ENCODE measurements at places on chromosomes 11 and 22. TPM values are rescaled to one million over a fixed set of nuclear protein-coding genes. Genes with fewer than 3 reads are reported as not detected.

The MGAT3 gene
- not detected for total RNA-seq

The PARVG gene
- total RNA-seq, result not detected

The DNAJB7 gene
- not detected for total RNA-seq

The NUP50 gene
- 56.5 TPM for total RNA-seq

The TYR gene
- not detected for total RNA-seq

The MFRP gene
- not detected for total RNA-seq

The KCNJ11 gene
- 4.7 TPM for total RNA-seq

The PDGFD gene
- total RNA-seq, result 13.1 TPM

The UCP3 gene
- total RNA-seq, result not detected

The SCGB1C1 gene
- not detected for total RNA-seq

The OR52N4 gene
- not detected for total RNA-seq

The UBQLN3 gene
- total RNA-seq, result not detected

The ZPR1 gene
- total RNA-seq, result 56.4 TPM

DNA sequence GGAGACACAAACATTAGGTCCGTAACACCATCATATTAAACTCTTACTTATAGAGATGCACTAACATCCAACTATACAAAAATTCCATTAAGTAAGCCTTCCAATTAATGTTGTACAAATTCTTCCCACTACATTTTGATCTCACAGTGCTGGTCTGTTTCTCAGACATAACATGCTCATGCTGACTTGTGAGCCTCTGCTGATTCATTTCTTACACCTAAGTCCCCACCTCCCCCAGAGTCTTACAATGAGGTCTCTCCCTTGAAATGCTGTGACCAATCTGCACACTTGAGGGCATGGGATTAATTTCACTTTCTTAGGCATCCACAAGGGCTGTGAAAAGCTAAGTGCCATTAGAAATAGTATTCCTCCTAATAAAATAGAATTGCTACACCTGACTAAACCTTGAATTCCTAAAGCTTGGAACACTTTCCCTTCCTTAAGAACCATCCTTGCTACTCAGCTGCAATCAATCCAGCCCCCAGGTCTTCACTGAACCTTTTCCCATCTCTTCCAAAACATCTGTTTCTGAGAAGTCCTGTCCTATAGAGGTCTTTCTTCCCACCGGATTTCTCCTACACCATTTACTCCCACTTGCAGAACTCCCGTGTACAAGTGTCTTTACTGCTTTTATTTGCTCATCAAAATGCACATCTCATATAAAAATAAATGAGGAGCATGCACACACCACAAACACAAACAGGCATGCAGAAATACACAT, 2.0 kb downstream of the HBG1 start:
- DNase-seq, result no peak

GRCh38 chr11:131186629-131187101, 183.8 kb upstream of the NTM start:
- DNase-seq, result no peak

GRCh38 chr11:66966351-66966750, 8.2 kb upstream of the PC start:
- no peak for DNase-seq

DNA sequence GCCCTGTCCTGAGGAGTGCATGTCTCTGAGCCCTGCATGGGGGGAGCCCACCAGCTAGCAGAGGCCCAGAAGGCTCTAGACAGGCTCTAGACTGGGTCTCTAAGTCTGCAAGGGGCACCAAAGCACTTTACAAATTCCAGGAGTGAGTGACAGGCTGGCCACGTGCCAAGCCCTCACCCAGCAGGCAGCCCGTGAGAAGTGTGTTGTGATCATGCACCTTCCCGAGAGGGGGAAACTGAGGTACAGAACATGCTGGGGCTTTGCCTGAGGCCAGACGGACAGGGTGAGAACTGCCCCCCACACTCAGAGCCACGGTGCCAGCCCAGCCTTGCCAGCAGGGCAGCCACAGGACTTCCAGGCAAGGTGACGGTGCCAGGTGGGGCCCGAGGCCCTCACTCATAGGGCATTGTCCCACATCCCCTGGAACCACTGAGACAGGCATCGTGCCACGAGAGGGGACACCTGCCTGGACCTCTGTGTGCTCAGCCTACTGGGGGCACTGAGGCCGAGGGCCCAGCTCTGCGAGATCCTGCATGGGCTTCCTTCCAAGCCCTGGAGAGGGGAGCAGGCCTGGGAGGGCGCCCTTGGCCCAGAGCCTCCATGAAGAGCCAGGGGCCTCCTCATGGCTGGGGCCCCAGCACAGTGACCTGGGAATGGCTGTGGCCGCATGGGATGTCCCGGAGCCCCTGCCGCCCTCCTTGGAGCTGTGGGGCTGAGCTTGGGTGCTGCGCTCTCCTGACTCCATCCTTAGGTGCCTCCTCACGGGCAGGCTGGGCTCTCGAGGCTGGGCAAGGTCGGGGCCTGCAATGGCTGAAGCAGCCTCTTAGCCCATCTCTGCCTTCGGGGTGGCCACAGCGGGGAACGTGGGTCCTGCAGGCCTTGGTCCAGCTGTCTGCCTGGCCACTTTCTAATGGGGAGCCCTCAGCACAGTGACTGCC, 121.5 kb downstream of the KCNQ1OT1 start:
- DNase-seq, result no peak

DNA sequence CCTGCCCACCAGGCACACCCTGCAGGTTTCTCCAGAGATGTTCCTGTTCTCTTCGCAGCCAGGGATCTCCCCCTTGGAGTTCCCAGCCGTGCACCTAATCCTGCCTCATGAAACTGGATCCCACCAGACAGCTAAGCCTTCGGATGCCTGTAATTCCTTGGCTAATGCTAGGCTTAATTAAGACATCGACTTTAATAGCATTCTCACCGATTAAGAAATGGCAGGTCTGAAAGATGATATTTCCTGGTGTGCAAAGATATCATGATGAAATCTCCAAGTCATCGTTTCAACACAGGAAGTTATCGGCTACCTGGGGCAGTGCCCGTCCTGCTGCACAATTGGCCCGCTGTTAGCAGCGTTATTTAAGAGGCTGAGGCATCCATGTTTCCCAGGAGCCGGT, 41.5 kb upstream of the CCND1 start:
- no peak for DNase-seq

DNA sequence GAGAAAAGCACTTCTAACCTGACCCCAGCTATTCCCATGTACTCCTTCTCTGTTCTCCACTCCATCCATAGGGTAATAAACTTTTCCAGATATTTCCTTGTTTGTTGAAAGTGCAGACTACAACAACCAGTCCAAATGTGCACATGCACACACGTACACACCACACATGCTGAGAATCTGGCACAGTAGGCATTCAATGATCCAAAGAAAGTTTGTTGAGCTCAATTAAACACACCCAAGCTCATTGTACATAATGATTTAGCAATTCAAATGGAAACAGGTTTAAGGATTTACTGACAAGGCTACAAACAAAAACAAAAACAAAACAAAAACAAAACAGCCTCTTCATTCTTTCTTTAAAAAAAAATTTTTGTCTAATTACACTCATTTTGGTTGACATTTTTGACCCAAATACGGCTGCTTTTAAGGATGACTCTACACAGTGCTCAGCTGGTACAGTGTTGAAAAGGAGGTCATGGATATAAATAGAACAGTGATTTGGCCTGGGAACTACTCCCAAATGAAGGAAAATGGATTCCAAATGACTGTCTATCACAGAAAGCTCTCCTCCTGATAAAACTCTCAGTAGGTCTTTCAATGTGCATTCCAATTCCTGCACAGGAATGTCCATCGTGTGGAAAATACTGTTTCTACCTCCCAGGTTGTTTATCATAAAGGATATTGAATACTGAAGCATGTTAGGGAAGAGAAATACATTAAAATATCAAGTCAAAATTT, 232.2 kb downstream of the GUCY1A2 start:
- no peak for DNase-seq

- no peak for DNase-seq
These were observed 141.5 kb upstream of the MTMR2 start for GRCh38 chr11:96065379-96065778.

DNA sequence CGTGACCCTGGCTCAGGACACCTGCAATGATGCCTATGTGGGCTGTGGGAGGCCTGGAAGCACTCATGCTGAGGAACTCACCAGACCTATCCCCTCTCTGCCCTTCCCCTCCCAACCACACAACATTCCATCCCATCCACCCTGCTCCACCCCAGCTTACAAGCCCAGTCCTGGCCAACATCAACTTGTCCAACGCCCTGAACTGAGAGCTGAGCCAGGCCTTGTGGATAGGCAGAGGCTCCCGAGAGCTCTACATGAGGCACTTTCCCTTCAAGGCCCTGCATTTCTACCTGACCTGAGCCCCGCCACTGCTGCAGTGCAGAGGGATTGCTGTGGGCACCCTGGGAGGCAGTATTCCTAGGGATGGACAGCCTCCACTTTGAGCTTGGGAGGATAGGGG, 112.4 kb downstream of the PDE2A start:
- DNase-seq, result no peak

DNA sequence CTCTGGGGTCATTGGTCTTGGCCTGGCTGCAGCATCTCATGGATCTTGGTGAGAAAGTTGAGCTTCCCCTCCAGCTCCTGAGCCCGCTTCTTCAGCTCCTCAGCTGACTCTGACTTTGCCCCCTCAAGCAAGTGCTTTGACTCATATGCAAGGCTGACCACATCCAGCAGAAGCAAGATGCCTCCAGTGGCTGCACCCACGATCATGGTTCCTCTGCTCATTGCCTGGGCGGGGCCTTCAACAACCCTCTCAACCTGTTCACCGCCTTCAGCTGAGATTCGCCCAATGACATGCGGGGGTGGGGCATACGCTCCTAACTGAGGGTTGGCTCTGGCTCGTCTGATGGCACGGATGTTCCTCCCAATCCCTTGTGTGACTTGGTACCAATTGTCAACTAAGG, 11.9 kb downstream of the APOL2 start:
- no peak for DNase-seq

DNA sequence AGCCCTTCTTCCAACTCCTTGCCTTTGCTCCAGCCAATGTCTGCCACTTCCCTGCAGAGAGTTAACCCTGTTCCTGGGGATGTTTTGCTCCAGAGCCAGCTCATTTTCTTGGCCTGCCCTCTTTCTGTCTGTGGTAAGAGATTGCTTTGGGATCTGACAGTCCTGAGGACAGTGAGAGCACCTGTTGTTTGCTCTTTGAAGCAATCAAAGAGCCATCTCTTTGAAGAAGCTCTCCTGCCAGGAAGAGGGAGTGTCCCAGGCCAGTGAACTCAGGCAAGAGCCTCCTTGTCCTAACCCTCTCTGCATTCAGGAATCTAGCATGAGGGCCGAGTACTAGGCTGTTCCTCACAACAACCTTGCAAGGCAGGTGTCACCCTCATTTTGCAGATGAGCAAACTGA, 42.2 kb downstream of the TRAF6 start:
- DNase-seq, result no peak

DNA sequence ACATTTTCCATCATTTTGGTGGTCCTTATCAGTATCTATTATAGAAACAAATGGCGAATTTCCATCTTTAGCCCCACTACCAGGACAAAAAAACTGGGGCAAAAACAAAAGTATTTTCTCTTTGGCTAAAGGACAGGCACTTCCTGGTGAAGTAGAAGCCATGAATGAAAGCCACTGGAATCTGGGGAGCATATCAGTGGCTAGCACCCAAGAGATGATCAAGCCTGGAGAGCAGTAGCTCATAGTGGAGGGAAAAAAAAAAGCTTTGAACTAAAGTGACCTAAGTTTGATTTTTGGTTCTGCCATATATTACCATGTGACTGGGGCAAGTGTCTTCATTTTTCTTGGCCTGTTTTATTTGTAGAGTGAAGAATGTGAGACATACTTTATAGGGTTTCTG, 272.3 kb downstream of the GUCY1A2 start:
- DNase-seq, result no peak

GRCh38 chr22:48804811-48805301, 1022.8 kb downstream of the BRD1 start:
- no peak for DNase-seq

GRCh38 chr11:8831861-8832260, 79.1 kb upstream of the AKIP1 start:
- no peak for DNase-seq

DNA sequence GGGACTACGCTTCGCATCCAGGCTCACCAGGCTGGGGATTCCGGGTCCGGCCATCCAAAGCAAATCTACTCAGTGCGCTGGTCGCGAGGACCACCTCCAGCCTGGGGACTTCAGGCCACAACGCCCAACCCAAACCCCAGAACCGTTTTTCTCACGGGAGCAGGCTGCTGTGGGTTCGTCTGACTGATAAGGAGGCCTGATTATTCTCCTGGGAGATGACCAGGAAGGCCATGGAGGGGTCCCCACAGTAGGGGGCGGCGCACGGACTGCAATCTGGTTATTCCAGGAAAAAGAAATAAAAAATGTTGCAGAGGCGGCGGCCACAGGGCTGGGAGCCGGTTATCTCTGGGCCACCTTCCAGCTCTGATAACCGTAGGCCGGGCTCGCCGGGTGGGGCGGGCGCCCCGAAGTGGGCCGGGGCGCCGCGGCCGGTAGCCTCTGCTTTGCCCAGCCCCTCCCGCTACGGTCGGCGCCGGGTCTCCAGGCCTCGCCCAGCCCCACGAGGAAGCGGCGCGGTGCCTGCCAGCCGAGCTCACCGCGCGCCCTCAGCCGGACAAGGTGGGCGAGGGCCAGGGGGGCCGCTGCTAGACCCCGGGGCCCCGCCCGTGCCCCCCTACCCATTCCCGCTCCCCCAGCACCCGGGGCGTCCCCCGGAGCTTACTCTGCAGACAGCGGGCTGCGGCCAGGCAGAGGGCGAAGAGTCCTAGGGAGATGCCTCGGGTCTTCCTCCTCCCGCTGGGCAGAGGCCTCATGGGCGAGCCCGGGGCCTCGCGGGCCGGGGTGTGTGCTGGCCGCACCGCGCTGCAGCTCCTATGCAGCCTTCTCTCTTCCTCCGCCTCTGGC, 446 bp downstream of the VSTM5 start:
- no peak for DNase-seq

- DNase-seq, result no peak
These were observed 20.4 kb downstream of the CDPF1 start for GRCh38 chr22:46229701-46230100.

GRCh38 chr11:91871791-91872190, 352.8 kb upstream of the FAT3 start:
- DNase-seq, result no peak

GRCh38 chr22:45007391-45008185, 2.2 kb downstream of the PHF21B start:
- DNase-seq, result peak; percentile 38

- DNase-seq, result no peak
These were observed 1434.8 kb downstream of the TBC1D22A start for GRCh38 chr22:48197189-48197690.

GRCh38 chr11:36702330-36703054, 104.5 kb upstream of the RAG2 start:
- peak; percentile 33 for DNase-seq

DNA sequence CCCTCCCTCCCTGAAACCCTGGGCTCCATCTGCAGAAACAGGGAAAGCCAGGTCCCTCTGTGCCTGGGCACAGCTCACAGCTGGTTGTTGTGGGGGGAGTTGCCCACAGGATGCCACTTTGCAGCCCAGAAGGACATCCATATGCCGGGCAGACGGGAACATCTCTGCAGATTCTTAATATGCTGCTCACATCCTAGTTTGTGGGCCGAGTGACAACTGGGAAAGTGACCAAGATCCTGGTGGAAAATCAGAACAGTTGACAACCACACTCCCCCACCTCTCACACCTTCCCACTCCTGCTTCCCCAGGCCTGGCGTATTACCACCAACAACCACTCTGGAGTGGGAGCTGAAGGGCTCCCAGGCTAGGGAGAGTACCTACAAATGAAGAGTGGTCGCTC, 7.3 kb upstream of the SCGB1A1 start:
- DNase-seq, result no peak

Data from Caki2 (cell line).